ENCODE measurements at places on chromosomes 3 and 15.

GRCh38 chr15:73932381-73933191 is 6.3 kb downstream of the LOXL1 start:
- DNase-seq, result no peak

- DNase-seq, result no peak
These were observed 964.9 kb upstream of the NR2F2 start for GRCh38 chr15:95365511-95366107.

DNA sequence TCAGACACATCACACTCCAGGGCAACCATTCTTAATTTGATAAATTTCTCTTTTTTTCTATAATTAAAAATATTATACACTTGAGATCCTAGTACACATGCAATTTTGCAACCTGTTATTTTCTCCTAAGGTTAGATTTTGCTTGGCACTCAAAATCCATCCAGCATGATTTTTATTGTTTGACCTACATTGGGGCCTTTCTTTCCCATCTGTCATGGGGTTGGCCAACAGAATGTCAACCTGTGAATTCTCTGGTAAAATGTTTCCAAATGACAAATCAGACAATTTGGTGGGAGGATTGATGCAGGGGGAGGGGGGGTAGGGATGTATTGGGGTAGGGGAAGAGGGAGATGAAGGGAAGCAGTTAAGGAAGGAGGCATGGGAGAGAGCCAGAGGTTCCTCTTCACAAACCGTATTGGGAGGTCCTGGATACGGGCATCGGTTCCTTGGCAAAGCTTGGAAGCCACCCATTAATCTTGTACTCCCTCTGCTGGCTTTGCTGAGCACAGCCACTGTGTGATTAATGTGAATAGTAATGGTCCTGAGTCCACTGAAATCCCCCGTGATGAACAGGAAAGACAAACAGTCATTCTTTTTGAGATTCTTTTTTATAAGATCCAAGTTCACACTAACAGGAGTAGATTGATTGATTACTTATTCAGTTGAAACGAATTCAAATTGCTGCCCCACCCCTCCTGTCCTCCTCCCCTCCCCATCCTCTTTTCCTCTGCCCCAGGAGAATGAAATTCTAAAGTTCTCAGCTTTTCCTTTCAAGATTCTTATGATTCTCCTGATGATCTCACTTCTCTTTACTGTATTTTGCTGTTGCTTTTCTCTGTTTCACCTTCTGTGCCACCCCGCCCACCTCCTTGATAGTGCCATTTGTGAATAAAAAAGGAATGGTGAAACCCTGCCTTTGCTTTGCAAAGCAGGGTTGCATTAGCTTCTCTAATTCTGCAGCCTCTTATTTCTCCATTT is 82.2 kb upstream of the SLC25A26 start:
- peak; percentile 79 for DNase-seq

- no peak for DNase-seq
These were observed 24.2 kb downstream of the HDAC11 start for GRCh38 chr3:13504161-13504831.
